ENCODE measurements at places on chromosomes 2 and 18. TPM values are rescaled to one million over a fixed set of nuclear protein-coding genes. Genes with fewer than 3 reads are reported as not detected.

RUFY4 gene
- not detected for total RNA-seq

MAPK4 gene
- total RNA-seq: 2.7 TPM

PRKD3 gene
- 26.4 TPM for total RNA-seq

CD8B2 gene
- total RNA-seq: not detected

SPC25 gene
- total RNA-seq: 4.3 TPM

CDH19 gene
- 4.9 TPM for total RNA-seq

APCDD1 gene
- total RNA-seq: 308 TPM

PTPRN gene
- not detected for total RNA-seq

TMEM178A gene
- total RNA-seq: 7.4 TPM

CXCR1 gene
- not detected for total RNA-seq
